ENCODE measurements at places on chromosomes 7 and 10.

DNA sequence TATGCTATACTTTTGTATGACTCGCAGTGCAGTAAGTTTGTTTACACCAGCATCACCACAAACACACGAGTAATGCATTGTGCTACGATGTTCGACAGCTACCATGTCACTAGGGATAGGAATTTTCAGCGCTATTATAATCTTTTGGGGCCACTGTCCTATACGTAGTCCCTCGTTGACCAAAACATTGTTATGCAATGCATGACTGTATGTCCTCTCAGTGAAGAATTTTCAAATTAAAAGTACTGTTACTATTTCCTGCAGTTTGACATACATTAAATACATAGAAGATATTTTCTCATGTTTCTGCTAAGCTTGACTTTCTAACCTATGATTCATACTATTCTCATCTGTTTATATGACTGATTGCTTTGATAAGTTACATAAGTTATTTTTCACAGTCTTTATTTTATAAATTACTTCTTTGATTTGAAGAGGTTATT lies 203.6 kb downstream of the VTI1A start:
- no peaks in the 10 kb centered on the region for H3K27me3 ChIP-seq
- H3K4me3 ChIP-seq, result no peak overlapping the region
- no peak overlapping the region for H3K27ac ChIP-seq
- H3K4me1 ChIP-seq, result no peaks in the 10 kb centered on the region
- H3K36me3 ChIP-seq, result peaks cover 3% of the 10 kb centered on the region

DNA sequence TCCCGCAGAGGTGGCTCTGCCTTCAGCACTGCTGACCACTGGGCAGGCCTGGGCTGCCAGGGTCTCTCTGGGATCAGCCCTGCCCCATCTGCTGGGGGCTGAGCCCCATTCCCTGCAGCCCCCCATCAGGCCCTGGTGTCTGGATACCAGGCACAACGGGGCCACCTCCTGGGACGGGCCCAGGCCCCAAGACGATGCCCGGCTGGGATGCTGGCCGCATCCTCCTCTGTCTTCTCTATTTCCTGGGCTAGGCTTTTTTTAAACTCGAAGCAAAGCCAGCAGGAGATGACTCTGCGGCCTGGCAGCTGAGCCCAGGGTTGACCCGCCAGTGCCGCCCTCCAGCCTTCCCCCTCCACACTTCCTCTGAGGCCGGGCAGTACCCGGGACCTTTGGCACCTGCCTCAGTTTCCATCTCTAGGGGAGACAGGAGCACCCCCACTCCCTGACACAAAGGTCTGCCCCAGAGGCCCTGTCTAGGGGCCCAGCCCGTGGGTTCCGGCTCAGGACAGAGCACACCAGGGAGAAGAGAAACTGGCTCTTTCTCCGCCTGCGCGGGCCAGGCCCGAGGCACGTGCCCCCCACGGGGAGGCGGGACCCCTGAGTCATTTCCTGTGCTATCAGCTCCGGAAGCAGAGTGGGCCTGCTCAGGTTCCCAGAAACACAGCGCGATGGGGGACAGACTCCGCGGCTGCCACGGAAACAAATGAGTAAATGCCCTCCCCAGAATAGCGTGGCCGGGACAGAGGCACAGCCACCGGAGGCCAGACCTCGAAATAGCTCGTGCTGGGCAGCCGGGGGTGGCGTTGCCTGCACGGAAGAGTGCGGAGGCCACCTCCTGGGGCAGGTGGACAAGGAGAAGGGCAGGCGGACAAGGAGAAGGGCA lies 84.6 kb upstream of the PDGFA start:
- peak; percentile 64 for DNase-seq
- H3K27me3 ChIP-seq, result no peaks in the 10 kb centered on the region
- H3K27ac ChIP-seq, result peak overlapping the region; percentile 85
- peaks cover 11% of the 10 kb centered on the region for H3K36me3 ChIP-seq

- H3K27ac ChIP-seq, result no peak overlapping the region
- H3K4me1 ChIP-seq, result no peaks in the 10 kb centered on the region
- no peak for DNase-seq
- no peaks in the 10 kb centered on the region for H3K27me3 ChIP-seq
- H3K36me3 ChIP-seq, result no peaks in the 10 kb centered on the region
These were observed 245.6 kb downstream of the HTR7 start for GRCh38 chr10:90612276-90612675.

GRCh38 chr10:102287538-102287937 lies 42.2 kb downstream of the GBF1 start:
- DNase-seq, result no peak
- no peak overlapping the region for H3K4me3 ChIP-seq
- H3K4me1 ChIP-seq, result no peaks in the 10 kb centered on the region
- H3K27me3 ChIP-seq, result no peaks in the 10 kb centered on the region

DNA sequence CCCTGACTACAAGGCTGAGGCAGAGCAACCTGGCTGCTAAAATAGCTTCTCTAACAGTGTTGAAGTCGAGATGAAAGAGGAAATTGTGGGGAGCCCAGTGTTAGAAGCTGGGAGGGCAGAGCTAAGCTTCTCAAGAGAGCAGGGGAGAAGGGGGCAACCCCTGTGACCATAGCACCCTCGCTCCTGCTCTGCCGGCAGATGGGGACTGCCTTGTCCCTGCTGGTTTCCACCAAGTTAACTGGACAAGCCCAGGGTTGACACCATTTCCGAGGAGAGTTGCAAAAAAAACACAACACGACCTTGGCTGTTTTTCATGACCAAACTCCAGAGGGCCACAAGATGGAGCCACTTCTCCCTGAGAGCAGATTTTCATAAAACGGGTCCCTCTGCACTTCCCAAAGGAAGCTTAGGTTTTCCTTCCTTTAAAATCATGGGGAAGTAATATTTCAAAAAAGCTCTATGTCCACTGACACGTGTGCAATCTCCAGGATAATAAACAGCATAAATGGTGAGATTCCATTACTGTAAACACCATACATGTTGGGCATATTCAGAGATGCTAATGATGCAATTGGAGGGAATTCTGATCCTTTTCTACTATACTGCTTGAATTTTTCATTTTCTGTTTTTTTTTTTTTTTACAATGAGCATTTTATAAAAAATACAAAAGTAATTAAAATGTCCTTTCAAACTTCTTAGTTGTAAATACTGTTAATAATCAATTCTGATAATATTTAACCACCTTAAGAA lies 140.4 kb downstream of the PIP4K2A start:
- H3K36me3 ChIP-seq, result peaks cover 18% of the 10 kb centered on the region
- no peaks in the 10 kb centered on the region for H3K27me3 ChIP-seq
- DNase-seq, result peak; percentile 8
- H3K4me3 ChIP-seq, result no peak overlapping the region

DNA sequence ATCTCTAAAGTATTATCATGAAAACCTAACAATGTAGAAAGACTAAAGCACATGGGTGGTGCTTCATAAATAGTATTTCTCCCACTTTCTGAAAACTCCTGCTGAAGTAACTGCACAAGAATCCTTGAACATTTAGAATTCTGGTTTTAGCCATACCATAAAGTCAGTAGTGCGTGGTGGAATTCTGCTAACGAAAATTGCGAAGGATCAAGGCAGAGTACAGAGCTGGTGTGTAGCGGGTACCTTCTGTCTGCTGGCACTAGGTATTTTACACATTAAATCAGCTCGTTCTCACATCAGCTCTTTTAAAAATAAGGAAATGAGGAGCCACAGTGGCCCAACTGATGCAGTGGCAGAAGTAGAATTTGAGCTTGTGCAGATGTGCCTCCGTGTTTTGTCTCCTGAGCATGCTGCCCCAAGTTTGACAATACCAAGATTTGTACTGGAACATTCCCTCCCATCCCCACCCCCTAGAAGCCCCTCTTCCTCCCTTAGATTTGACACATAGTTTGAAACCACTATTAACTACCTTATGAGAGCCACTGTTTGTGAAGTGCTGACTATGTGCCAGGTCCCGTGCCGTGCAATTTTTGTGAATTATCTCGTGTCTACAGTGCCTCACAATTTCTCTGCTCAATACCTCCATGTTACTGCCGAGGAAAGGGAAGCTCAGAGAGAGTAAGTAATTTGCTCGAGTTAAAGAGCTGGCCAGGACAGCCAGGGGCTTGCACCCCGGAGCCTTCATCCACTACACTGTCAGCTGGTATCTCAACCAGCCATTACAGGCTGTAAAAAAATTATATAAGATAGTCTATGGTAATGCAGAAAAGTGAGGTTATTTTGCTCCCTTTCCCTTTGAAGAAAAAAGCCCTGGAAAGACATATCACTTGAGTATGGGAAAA lies 66.9 kb downstream of the EGFR start:
- no peaks in the 10 kb centered on the region for H3K36me3 ChIP-seq
- H3K27ac ChIP-seq, result peak overlapping the region; percentile 22
- H3K4me1 ChIP-seq, result peaks cover 26% of the 10 kb centered on the region
- H3K4me3 ChIP-seq, result no peak overlapping the region

DNA sequence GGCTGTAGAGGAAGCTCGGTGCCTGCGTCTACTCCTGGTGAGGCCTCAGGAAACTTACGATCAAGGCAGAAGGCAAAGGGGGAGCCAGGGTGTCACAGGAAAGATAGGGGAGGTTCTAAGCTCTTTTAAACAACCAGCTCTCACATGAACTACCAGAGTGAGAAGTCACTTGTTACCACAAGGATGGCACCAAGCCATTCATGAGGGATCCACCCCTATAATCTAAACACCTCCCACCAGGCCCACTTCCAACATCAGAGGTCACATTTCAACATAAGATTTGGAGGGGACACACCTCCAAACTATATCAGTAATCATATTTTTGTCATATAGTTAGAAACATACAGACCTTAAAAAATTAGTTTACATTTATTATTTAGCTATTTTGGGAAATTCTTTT lies 9.4 kb downstream of the NOC3L start:
- no peaks in the 10 kb centered on the region for H3K4me1 ChIP-seq
- H3K36me3 ChIP-seq, result peaks cover 9% of the 10 kb centered on the region
- DNase-seq, result no peak
- H3K27me3 ChIP-seq, result no peaks in the 10 kb centered on the region

DNA sequence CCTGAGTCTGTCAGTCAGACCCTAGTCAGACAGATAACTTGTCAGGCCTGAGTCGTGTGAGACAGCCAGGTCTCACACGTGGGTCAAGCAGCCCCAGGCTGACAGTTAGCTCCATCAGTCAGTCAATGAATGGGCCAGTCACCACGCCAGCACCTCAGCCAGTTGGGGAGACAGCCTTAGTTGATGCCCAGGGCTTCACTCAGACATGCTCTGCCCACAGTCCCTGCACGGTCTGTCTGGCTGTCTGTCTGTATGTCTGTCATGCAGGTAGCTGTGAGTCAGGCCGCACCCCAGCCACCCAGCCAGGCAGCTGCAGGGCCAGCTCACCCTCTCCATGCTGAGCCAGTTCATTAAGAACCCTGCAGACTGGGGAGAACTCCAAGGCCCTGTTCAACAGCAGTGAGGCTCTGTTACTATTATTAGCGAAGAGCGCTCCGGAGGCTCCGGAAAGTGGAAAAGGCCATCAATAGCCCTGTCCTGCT lies 141.1 kb upstream of the PCBD1 start:
- H3K27ac ChIP-seq, result no peak overlapping the region
- H3K36me3 ChIP-seq, result no peaks in the 10 kb centered on the region
- no peaks in the 10 kb centered on the region for H3K27me3 ChIP-seq
- no peaks in the 10 kb centered on the region for H3K4me1 ChIP-seq
- no peak for DNase-seq

- H3K27ac ChIP-seq, result no peak overlapping the region
- H3K4me3 ChIP-seq, result no peak overlapping the region
- no peaks in the 10 kb centered on the region for H3K27me3 ChIP-seq
- no peak for DNase-seq
- H3K4me1 ChIP-seq, result no peaks in the 10 kb centered on the region
These were observed 18.5 kb downstream of the ZNF277 start for GRCh38 chr7:112225006-112225405.

- H3K4me3 ChIP-seq, result no peak overlapping the region
- H3K4me1 ChIP-seq, result peaks cover 3% of the 10 kb centered on the region
- peaks cover 58% of the 10 kb centered on the region for H3K36me3 ChIP-seq
- DNase-seq, result no peak
- H3K27ac ChIP-seq, result no peak overlapping the region
- no peaks in the 10 kb centered on the region for H3K27me3 ChIP-seq
These were observed 76.9 kb downstream of the PRKCQ start for GRCh38 chr10:6503171-6503570.

GRCh38 chr10:61986788-61987492 lies 85.4 kb downstream of the ARID5B start:
- H3K36me3 ChIP-seq, result no peaks in the 10 kb centered on the region
- no peaks in the 10 kb centered on the region for H3K27me3 ChIP-seq
- peak overlapping the region; percentile 69 for H3K27ac ChIP-seq
- no peak overlapping the region for H3K4me3 ChIP-seq

DNA sequence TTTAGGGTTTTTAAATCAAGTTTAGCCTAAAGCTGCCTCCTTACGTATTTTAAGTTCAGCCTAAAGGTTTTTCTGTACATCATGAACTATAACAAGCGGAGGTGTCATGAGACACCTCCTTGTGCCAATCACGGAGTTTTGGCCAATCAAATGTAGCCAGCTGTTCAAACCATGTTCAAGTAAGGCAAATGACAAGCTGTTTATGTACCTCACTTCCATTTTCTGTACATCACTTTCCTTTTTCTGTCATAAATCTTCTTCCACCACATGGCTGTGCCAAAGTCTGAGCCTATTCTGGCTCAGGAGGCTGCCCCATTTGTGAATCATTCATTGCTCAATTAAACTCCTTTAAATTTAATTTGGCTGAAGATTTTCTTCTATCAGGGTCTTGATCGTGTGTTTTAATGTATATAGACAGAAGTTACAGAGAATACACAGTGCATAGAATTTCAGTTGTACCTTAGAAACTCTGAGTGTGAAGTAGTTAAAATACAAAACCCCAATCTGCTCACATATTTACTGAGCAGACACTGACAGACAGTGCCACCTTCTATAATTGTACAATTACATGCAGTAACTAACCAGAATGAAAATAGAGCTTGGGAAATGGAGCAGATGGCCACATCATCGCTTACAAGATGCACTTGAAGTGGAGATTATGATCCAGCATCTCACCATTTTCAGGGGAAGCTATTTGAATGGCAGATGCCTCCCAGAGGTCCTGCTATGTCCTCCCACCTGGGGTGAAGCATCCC lies 76.9 kb upstream of the LANCL2 start:
- H3K4me3 ChIP-seq, result no peak overlapping the region
- DNase-seq, result no peak
- H3K36me3 ChIP-seq, result no peaks in the 10 kb centered on the region
- H3K27ac ChIP-seq, result no peak overlapping the region

Measured in thymus (tissue), 14 donors.